Colonic mucosa (tissue), 4 donors: ENCODE measurements at places on chromosomes 5 and 9.
A peak's percentile ranks its signal among the peaks of the same experiment; 100 is the strongest.

DNA sequence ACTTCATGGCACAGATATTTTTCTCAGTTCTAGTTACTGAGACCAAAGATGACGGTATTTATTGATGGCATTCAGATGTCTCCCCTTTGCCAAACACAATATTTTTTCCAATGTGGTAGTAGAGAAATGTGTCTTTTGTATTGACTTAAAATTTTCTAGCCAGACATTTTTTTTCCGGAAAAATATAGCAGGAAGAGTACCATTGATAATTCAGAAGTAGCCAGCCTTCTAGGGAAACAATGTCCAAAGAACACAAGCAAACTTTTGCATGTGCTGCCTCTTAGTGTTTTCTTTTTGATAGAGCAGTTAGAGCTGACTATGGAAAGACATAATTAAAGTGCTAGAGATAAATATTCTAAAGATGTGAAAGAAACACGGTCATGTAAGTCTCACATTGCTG is 231.4 kb downstream of the MARCHF11 start:
- no peak for DNase-seq

DNA sequence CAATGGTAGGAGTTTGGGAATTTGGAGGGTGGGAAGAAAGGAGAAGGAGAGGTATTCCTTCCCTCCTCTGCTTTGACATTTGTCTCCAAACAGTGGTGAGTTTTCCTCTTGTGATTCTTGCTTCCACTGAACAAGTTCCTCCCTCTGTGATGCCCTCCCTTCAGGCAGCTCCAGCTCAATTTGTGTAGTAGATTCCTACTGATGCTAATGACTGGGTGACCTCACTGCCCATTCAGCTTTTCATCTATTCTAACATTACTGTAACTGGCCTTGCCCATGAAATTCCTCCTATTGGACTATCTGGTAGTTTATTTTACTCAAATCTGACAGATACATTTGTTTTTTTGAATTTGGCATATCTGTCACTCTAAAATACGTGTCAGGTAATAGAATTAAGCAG is 121.4 kb downstream of the NFIB start:
- DNase-seq = no peak

DNA sequence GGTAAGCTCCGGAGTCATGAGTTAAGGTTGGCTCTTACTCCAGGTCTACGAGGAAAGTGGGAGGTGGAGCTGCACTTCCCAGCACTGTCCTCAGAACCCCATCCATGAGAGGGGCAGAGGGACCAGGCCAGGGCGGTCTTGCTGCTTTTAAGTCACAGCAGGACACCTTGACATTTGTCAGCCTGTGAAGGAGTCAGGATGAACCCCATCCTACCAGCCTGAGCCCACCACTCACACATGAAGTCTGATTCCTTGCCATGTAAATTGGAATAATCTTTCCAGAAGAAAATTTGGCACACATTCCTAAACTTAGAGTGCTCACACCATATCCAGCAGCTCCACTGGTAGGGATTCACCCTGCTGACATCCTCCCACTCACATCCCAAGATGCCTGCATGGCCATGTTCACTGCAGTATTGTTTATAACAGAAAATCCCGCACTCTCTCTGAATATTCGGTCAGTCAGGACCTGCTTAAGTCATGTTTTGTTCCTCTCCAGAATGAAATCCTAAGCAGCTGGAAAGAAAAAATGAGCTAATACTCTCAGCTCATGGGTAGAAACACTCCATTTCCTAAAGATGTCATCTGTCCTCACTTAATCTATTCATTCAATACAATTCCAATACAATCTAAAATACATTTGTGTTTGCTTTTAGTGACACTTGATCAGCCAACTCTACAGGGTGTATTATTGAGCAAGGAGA is 79.3 kb upstream of the COL5A1 start:
- DNase-seq = no peak

- DNase-seq = no peak
Measured at GRCh38 chr9:86632537-86632936, 278.3 kb upstream of the TUT7 start.

DNA sequence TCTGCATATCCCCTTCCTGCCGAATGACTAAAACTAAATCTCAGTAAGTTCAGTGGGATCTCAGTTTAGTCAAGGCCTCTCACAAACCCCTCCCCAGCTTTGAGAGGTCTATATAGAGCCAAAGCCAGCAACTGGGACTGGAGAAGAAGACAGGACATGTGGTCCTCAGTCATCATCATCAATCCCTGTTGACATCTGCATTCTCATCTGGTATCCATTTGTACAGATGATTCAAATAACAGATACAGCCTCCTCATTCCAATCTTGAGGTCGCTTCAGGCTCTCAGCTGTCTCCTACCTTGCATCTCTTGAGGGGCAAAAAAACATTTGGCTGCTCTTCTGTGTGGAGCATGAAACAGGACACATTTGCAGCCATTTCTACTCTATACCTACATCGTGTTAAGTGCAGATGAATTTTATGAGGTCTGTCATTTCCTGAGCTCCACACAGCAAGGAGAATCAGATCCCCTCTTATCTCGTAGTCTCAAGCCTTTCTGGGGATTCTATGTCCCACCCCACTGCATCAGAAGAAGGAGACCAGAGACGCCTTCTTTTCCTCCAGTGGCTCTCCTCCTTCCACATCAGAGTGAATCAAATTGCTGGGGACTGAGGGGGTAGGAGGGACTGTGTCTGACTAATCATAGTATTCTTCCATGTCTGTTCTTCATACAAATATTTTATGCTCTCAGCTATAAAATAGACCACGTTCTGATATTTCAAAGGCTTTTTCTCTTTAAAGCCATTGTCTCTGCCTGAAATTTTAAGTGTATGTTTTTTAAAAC is 4.7 kb upstream of the RECK start:
- no peak for DNase-seq

DNA sequence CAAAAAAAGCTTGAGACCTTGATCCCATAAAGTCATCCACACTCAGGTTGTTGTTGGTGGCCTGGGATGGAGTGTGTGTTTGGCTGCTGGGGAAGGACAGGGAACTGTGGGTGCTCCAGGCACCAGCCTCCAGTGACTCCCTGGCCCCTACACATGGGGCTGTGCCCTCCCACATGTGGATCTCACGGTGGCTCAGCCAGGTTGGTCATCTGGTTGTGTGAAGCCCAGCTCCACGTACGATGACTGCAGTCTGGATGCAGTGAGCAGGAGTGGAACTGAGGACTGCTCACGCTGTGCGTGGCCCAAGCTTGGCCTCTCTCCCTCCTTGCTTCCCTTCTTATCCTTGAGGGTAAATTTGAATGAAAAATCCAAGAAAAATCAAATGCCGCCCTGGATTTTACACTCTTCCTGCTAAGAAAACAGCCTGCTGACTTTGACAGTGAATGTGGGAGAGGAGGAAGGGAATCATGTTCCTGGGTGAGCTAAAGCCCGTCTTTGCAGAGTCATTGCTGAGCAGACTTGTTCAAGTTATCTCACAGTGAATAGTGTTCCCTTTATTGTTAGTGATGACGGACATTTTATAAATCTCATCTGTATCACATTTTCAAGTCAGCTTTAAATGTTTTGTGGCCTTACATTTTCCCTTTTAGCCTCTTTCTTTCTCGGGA is 65.1 kb upstream of the CACNA1B start:
- no peak for DNase-seq

- no peak for DNase-seq
Measured at GRCh38 chr5:124456249-124456648, 290.2 kb downstream of the ZNF608 start.

- DNase-seq = no peak
Measured at GRCh38 chr9:121222524-121223171, 21.0 kb upstream of the RAB14 start.

- no peak for DNase-seq
Measured at GRCh38 chr9:126852086-126852688, 8.3 kb upstream of the ZBTB34 start.

DNA sequence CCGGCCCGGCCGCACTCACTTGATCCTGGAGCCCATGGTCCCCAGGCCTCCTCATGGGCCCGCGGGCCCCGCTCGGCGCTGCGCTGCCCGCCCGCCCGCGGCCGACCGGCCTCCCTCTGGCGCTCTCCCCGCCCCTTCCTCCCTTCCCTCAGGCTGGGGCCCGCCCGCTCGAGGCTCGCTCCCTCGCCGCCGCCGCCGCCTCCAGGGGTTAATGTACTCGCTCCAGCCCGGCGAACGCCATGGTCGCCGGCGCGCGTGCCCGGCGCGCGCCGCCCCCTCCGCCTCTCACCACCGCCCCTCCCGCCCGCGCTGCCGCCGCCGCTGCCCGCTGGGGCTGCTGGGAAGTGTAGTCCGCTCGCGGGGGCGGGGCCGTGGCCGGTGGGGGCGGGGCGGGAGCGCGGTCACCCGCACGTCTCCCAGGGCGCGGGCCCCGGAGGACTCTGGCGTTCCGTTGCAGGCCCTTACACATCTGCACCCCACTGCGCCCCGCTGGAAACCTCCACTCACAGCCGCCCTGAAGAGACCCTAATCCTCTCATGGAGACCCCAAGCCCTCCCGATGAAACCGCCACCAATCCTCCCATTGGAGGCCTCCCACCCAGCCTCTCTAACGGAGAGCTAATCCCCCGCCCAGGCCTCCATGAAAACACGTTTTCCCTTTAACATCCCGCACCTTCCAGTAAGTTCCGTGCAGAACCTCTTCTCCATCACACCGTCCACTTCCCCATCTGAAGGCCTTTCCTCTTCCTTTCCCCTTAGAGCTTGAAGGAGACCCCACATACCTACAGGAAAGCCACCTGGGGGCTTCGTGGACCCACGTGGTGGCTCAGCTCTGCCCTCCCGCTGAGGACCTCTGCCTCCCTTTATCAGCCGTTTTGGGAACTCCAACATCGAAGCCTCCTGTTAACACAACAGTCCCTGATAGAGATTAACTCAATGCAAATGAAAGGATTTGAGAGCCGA is at the start of gene DENND1A:
TSS of gene DENND1A (minus strand) at position 257 of the 962 bp plus-strand sequence. CDS start at position 36, 221 bp downstream.
- peak; percentile 93 for DNase-seq

DNA sequence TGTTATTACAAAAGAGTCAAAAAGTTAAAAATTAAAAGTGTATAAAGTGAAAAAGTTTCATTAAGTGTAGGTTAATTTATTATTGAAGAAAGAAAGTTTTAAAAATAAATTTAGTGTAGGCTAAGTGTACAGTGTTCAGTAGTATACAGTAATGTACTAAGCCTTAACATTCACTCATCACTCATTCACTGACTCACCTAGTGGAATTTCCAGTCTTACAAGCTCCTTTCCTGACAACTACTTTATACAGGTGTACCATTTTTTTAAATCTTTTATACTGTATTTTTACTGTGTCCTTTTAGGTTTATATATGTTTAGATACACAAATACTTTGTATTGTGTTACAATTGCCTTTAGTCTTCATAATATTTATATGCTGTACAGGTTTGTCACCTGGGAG is 530.2 kb upstream of the FAM174A start:
- no peak for DNase-seq

- DNase-seq = no peak
Measured at GRCh38 chr9:20447291-20447690, 175.0 kb downstream of the MLLT3 start.

- no peak for DNase-seq
Measured at GRCh38 chr5:136001466-136001981, 27.3 kb upstream of the TGFBI start.

DNA sequence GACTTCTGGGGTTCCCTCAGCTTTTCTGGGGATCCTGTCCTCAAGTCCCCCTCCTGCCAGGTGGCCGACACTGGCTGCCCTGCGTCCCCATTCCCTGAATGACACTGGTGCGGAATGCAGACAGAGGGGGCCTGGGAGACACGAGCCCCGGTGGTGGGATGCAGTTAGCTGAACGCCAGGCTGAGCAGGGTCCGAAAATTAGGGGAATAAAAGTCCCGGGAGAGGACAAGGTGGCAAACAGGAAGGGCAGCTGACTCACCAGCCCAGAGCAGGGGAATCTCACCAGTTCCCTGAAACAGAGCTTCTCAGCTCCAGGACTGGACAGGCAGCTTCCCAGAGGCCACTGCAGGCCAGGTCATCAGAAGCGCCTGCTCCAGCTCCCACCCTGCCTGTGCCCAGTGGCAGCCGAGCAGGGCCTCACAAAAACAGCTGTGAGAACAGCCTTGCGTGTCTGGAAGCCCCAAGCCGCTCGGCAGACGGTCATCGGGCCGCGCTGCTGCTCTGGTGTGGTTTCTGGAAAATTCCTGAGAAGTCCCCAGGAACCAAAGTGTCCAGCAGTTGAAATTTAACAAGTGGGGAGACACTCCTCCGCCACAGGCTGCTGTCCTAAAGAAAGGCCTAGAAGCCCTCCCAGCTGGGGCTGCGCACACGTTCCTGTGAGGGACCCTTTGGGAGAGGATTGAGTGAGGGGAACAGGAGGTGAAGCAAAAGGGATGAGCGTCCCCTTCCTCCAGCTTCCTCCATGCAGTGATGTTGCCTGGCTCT is 47.6 kb upstream of the EXOC3 start:
- no peak for DNase-seq

- peak; percentile 47 for DNase-seq
Measured at GRCh38 chr5:127820910-127821553, 117.8 kb downstream of the CCDC192 start.

GRCh38 chr5:173003360-173003759 is 19.8 kb downstream of the ATP6V0E1 start:
- no peak for DNase-seq

- peak; percentile 46 for DNase-seq
Measured at GRCh38 chr5:36724467-36725332, 118.3 kb downstream of the SLC1A3 start.

GRCh38 chr9:126367139-126367538 is 40.5 kb downstream of the MVB12B start:
- no peak for DNase-seq

- DNase-seq = no peak
Measured at GRCh38 chr9:69155341-69156030, 18.6 kb upstream of the TJP2 start.

GRCh38 chr5:77852514-77853352 is 76.6 kb upstream of the TBCA start:
- DNase-seq = peak; percentile 58
